ENCODE measurements at places on chromosomes 6 and 20. TPM values are rescaled to one million over a fixed set of nuclear protein-coding genes. Genes with fewer than 3 reads are reported as not detected.

TEAD3 gene
- total RNA-seq: 21.8 TPM

SLC17A3 gene
- total RNA-seq: not detected

EEF1A2 gene
- total RNA-seq: 454 TPM

GRCh38 chr6:47665112-47665511, 33.3 kb upstream of the ADGRF4 start:
- peak; percentile 31 for DNase-seq
- peaks cover 5% of the 10 kb centered on the region for H3K4me1 ChIP-seq
- H3K4me3 ChIP-seq: no peak overlapping the region
- no peaks in the 10 kb centered on the region for H3K36me3 ChIP-seq
- H3K27me3 ChIP-seq: no peaks in the 10 kb centered on the region
- no peak overlapping the region for H3K27ac ChIP-seq

DNA sequence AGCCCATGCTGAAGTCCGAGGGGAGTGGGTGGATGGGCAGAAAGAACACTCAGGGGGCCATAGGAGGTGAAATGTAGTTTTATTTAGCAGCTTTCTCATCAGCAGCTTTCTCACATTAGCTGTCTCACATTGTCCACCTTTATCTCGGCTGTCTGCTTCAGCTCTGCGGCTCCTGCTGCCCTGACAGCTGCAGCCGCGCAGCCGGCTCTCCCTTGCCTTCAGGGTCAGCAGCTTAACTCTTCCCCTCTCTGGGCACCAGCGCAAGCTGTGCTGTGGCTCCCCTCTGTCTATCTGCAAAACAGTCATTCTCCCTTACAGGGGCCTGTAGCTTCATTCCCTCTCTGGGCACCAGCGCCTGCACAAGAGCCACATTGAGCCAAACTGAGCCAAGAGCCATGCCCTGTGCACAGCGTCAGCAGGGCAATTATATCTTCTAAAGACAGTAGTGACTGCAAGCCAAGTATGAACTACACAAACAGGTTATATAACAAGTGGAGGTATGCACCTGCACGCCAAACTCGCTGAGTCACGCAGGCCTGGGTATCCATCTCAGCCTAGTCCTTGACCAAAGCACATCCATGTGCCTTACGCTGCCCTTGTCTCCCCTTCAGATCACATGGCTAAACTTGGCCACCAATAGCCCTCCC, 198.8 kb downstream of the EYA2 start:
- H3K36me3 ChIP-seq: no peaks in the 10 kb centered on the region
- no peak overlapping the region for H3K27ac ChIP-seq
- DNase-seq: no peak
- H3K4me3 ChIP-seq: no peak overlapping the region

- no peaks in the 10 kb centered on the region for H3K27me3 ChIP-seq
- no peaks in the 10 kb centered on the region for H3K36me3 ChIP-seq
- no peak overlapping the region for H3K27ac ChIP-seq
- no peak for DNase-seq
- H3K4me3 ChIP-seq: no peak overlapping the region
Measured at GRCh38 chr20:19901226-19901625, 115.9 kb upstream of the NAA20 start.

- H3K27ac ChIP-seq: no peak overlapping the region
- peak overlapping the region; percentile 74 for H3K4me3 ChIP-seq
- no peaks in the 10 kb centered on the region for H3K36me3 ChIP-seq
- H3K27me3 ChIP-seq: no peaks in the 10 kb centered on the region
- peaks cover 9% of the 10 kb centered on the region for H3K4me1 ChIP-seq
Measured at GRCh38 chr20:25197183-25197869, 1.8 kb downstream of the ENTPD6 start.
